ENCODE measurements at places on chromosomes 3 and 15.
A peak's percentile ranks its signal among the peaks of the same experiment; 100 is the strongest.

DNA sequence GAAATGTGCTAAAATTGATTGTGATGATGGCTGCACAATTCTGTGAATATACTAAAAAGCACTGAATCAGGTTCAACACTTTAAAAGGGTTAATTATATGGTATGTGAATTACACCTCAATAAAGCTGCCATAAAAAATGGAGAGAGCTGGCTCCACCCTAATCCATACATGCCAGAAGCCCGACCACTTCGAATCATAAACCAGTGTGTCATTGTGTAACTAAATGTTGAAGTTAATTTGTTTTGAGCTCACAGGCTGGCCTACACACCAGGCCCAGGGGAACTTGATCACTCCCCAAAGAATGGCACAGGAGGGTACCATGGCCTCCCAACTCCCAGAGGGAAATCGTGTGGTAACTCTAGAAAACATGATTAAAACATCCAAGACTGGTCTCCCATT, 14.0 kb downstream of the PLCD1 start:
- DNase-seq: no peak

- no peak for DNase-seq
These were observed 50.5 kb downstream of the UBE2E1 start for GRCh38 chr3:23856286-23856685.

DNA sequence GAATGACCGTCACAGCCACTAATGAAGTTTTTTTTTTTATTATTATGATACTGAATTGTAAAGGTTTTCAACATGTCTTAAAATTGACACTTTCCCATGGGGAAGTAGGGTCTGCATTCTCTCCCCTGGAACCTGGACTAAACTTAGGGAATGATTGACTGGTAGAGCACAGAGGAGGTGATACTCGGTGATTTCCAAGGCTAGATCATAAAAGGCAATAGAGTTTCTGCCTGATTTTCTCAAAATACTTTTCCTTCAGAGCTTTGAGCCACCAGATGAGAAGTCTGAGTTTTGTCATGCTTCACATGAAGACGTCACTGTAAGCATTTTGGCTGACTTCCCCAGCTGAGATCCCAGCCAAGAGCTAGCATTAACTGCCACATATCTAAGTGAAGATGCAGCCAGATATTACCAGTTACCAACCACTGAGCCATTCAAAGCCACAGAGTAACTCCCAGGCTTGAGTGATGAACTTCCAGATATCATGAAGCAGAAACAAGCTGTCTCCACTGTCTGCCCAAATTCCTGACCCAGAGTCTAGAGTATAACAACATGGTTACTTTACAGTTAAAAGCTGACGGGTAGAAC, 105.8 kb downstream of the LSAMP start:
- no peak for DNase-seq

- DNase-seq: no peak
These were observed 544.3 kb downstream of the GBE1 start for GRCh38 chr3:81217101-81217500.

DNA sequence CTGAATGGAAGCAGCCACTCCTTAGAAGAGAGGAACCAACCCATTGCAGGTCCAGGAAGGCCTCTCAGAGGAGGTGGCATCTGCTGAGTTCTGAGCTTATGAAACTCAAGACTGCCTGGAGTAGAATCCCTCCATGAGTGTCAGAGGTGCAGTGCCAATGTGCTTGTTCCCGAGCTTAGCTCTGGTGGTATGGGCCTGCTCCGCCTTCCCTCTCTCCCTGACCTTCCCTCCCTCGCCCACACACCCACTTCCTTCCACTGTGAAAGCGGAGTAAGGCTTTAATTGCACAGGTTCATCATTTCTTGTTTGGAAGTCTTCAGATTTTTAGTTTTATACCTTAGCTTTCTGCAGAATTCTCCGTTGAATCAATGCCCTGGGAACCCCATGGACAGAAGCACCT, 208.0 kb upstream of the BHLHE40 start:
- no peak for DNase-seq

DNA sequence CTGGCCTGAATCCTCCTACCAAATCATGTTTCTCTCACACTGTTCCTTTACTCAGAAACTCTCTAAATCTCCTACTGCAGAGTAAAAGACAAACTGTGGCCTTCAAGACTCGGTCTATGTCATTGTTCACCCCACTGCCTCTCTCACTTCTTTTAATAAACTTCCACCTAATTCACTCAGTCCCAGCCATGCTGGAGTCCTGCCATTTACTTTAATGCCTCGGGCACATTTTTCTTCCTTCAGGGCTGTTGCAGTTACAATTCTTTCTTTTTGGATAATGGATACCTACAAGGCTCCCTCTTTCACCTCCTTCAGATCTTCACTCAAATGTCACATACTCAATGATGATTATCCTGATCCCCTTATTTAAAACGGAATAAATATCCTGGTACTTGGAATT, 955.6 kb downstream of the ROBO1 start:
- no peak for DNase-seq

DNA sequence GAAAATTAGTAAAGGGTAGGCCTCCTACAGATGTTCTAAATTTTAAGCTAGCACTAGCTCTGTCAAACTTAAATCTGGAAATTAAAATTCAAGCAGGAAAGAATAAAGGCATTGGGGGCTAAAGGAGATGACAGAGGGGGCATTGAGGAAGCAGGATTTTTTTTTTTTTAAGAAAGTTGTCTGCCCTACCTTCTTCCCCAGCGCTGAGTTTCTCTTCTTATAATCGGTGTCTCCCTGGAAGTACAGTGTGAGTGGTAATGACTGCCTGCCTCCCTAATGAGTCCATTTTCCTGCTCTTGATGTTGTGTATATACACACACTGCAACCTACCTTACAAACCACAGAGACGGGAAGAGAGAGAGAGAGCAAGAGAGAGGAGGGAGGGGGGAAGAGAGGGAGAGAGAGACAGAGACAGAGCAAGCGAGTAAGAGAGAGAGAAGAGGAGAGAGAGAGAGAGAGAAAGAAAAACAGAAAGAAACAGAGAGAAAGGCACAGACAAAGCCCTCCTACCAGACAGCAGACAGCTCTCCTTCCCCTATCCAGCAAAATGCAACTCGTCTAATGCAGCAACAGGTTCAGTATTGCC, 47.0 kb downstream of the ZBTB20 start:
- peak; percentile 52 for DNase-seq

DNA sequence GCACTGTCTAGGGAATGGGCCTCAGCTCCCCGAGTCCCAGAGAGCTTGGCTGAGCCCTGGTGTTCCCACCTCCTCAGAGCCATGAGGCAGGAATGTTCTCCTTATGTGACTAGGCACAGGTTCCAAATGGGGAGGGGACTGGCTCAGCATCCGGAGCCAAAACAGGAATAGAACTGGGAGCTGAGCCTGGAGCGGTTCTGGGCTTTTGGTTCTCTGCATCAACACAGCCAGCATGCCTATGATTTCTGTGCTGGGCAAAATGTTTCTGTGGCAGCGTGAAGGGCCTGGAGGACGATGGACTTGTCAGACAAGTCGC, at the start of gene FAM131A:
FAM131A (plus strand) TSS at position 202 of the 316 bp plus-strand sequence; CDS start at position 233, 31 bp downstream.
- no peak for DNase-seq

DNA sequence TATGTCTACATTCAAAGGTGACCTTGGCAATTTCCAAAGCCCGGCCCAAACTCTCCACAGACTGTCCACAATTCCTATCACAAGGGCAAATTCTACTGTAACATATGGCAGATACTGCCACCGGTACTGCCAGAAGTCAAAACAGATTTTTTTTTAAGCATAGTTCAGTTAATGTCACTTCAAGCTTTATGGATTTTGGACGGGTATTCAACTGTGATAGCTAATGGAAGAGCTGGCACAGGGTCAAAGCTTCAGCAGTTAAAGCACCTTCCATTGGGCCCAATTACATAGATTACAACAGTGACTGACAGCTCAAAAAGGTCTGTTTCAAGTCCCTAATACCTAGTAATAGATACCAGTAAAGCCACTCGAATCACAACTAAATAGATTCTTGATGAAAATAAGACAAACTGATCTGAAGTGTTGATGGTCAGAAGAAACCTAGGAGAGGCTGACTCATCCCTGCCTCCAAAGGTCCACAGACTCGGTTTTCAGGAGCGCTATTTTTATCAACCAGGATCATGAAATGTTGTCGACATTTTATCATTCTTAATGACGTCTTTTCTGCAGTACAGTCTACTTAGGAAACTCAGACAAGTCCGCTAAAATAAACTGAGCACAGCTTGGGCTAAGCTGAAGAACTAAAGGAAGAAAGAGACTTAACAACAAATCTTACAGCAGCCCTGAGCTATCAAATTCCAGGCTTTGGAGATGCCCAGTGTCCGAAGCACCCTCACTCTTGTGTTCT, 38.7 kb downstream of the ANXA2 start:
- no peak for DNase-seq

GRCh38 chr15:78174401-78174800, 25.2 kb downstream of the IDH3A start:
- no peak for DNase-seq

- DNase-seq: no peak
These were observed 29.4 kb downstream of the PLAAT1 start for GRCh38 chr3:193270451-193270850.

DNA sequence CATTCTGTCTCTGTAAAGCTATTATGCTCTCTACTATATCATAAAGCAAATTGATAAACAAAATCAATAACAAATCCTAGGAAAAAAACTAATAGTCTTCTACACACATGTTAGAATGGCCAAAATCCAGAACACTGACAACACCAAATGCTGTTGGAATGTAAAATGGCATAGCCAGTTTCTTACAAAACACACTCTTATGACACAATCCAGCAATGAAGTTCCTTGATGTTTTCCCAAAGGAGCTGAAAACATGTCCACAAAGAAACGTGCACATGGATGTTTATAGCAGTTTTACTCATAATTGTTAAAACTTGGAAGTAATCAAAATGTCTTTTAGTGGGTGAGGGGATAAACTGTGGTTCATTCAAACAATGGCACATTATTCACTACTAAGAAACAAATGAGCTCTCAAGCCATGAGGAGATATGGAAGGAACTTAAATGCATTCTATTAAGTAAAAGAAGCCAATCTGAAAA, 32.7 kb downstream of the CADM2 start:
- no peak for DNase-seq

DNA sequence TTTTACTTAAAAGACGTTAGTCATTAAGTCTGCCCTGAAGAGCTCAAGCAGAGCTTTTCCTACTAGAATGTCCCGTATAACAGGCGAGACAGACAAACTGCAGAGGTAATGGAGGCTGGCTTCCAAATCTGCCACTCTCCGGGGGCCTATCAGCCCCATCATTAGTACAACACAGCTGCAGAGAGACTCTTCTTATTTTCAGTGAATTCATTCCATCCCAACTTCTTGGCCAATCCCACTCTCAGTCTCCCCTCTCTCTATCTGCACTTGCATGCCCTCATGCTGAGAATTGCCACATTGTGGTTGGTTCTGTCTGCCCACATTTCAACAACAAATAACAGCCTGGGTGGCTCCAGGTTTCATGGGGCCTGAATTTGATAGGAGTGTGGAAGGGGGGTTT, 412.7 kb downstream of the ERC2 start:
- DNase-seq: no peak

DNA sequence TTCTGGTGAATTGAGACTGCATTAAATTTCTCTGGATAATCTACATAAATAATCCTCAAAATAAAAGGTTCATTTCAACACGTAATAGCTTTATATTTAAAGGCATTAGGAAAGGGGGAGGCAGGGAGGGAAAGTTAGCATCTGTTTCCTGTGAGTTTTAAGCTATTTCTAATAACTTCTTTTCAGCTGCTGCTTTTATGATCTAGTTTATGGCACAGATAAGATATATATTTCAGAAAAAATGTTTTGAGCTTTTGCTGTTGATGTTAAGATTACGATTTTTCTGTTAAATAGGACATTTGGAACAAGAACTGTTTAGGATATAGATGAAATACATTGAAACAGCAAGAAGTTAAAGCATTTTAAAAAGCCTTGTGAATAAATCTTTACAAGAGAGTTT, 30.0 kb downstream of the UBE2E1 start:
- DNase-seq: no peak

DNA sequence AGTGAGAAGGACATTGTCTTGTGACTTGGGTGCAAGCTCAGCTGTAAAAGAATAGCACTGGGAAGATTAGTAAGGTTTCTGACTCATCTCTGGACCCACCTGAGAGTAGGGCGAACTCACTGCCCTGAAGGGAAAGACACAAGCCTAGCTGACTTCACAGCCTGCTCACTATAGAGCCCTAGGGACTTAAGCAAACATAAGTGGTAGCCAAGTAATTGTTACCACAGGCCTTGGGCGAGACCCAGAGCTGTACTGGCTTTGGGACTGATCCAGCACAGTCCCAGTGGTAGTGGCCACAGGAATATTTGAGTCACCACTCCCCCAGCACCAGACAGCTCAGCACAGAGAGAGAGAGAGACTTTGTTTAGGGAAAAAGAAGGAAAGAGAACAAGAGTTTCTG, 429.9 kb downstream of the TBL1XR1 start:
- no peak for DNase-seq

GRCh38 chr3:175222356-175222755, 363.2 kb downstream of the NAALADL2 start:
- no peak for DNase-seq

- DNase-seq: no peak
These were observed 756.3 kb downstream of the VGLL3 start for GRCh38 chr3:86234506-86235254.

DNA sequence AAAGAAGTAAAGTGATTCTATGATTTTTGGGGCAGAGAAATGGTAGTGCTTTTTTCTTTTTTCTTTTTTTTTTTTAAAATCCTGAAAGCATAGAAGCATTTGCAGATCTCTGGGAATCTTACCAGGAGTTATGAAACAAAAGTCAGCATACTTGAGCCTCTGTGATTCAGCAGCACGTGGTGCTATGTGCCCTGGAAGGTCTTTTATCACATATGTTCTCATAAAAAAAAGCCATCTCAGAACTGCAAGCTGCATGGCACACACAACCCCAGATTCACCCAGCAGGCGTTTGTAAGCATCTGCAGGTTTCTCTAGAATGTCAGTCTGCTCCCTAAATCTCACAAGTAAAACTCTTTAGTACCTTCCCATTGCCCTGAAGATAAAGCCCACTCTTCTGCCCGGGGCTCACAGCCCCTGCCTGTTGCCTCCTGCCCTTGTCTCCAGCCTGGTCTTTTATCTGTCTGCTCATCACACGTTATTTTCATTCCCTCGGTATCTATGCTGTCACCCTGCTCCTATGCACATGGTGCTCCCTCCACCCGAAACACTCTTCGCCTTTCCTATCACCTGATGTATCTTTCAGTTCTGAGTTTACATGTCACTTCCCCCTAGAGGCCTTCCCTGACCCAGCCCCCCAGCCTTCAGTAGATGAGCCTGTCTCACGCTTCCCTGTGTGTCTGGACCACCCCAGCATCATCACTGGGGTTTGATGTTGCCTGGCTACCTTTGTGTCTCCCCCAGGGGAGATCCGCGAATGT, 72.4 kb downstream of the CHDH start:
- DNase-seq: no peak

DNA sequence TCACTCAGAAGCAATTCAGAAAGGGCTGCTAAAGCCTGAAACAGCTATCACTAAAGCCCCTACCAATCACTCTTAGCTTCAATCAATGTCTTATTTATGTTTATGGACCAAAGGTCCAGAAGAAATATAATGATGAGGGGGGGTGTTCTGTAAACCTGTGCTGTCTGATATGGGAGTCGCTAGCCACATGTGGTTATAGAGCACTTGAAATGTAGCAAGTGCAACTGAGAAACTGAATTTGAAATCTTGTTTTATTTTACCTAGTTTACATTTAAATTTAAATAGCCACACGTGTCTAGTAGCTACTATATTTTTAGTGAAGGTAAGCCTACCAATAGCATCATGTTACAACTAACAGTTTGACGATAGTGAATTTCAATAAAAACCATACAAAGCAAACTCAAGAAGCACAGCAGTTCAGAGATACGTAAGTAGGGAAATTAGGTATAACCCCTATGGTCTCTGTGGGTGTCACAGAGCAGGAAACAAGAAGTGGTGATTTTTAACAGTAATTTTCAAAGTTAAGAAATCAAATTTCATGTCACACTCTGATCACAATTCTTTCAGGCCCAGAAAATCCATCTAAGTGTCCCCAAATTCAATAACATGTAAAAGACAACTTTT, 3.6 kb downstream of the POU1F1 start:
- no peak for DNase-seq

Measured in NCI-H526 treated with DMSO at 0.1 percent for 48 hours (cell line).